ENCODE measurements at places on chromosomes 12 and 14.
A peak's percentile ranks its signal among the peaks of the same experiment; 100 is the strongest.

DNA sequence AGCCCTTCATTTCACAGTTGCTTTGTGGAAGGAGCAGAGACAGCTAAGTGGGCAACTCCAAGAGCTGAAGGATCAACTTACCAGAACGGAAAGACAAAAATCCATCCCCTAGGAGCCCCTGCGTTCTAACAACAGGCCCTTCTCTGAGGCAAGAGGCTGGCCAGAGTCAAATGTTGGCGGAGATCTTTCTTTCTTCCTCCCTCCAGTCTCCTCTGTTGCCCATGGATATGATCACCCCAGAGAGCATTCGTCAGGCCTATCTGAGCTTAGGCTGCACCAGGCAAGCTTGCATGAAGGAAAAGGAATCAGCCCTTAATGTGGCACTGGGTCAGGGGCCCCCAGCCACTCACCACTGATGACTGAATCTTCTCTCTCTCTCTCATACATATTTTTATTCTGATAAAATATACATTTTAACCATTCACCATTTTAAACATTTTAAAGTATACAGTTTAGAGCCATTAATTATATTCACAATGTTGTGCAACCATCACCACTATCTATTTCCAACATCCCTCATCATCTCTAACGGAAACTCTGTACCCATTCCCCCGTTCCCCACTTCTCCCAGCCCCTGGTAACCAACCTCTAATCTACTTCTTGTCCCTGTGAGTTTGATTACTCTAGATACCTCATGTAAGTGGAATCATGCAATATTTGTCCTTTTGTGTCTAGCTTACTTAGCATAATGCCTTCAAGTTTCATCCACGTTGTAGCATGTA is 52.9 kb upstream of the CCND2 start:
- DNase-seq: no peak

DNA sequence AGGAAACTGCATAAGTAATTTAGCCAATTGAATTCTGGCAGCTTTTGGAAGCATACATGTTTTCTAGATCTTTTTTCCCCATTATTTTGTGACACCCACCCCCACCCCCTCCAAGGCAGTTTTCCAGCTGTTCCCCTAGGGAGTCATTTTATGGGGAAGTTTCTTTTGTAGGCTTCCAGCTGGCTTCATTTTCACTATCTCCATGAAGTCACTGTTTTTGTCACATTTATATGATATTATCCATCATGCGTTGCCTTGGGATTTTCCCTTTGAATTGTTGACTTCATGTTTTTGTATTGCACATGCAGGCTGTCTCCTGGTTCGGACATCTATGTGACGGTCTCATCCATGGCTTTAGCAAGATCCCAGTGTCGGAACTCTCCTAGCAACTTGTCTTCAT is 233.6 kb upstream of the RGS6 start:
- DNase-seq: no peak

DNA sequence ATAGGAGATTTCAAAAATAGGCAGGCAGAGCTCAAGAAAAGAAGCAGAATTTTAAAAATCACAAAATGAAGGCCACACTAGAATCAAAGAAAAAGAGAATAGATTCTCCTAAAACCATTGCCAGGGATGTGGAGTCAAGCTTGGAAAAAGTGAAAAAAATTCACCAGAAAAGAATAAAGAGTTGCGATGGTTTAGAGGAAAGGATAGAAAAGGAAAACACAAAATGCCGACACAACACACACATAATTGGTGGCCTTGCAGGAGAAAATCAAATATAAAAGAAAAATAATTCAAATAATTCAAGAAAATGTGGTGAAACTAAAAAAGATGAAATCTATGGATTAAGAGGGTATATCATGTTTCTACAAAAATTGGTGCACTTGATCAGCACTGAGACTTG is 181.6 kb upstream of the C14orf180 start:
- no peak for DNase-seq

DNA sequence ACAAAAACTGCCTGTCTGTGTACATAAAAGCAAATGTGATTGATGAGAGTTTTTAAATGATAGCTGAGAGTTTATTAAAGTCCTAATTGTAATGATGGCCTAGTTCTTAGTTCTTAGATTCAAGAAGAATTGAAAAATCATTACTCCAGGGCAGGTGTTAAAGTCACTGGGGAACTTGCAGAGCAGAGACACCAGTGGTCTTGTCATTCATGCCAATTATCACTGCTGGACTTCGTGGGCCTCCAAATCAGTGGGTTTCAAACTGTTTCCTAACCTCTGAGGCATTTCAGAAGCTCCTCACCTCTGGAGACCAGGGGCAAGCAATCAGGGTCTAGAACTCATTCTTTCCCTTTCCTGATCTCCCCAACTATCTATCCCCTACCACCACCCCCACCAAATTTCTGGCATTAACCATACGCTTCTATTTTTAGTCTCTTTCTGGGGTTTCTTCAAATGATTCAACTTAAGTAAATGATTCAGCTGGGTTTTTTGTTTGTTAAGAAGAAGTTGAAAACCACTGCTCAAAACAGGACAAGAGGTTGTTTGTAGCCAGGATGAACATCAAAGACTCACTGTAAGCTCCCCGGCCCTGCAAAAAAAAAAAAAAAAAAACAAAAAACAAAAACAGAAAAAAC is 80.1 kb downstream of the CEP83 start:
- peak; percentile 5 for DNase-seq

GRCh38 chr14:31465111-31465510 is 7.8 kb upstream of the DTD2 start:
- peak; percentile 66 for DNase-seq

DNA sequence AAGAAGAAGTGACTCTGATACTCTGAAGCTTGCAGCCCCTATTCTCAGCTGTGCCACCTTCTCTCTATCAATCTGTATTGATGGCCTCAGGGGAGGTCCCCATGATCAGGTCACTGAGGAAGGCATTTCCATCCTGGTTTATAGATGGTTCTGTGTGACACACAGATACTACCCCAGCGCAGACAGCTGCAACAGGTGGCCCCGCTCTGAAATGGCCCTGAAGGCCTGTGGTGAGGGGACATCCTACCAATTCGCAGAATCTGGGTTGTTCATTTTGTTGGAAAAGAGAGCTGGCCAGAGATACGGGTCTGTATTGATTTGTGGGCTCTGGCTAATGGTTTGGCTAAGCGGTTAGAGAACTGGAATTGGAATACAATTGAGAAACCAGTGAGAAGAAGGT is 21.7 kb downstream of the DLK1 start:
- DNase-seq: no peak

GRCh38 chr12:39606712-39607423 is 12.7 kb downstream of the ABCD2 start:
- DNase-seq: no peak

DNA sequence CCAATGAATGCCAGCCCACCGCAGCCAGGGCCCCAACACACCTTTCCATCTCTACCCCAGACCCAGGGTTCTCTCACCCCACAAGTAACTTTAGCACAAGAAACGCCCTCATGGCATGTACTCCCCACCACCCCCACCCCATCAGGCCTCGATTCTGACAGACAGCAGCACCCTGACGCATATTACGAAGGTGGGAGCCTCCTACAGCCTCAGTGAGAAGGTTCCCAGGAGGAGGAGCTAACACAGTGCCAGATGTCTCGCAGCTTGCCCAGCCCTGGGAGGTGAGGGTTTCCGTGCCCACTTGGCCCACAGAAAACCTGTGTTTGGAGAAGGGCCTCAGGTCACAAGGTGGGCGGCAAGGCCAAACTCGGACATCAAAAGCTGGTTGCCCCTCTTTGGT is 32.4 kb downstream of the CCDC88C start:
- DNase-seq: no peak

DNA sequence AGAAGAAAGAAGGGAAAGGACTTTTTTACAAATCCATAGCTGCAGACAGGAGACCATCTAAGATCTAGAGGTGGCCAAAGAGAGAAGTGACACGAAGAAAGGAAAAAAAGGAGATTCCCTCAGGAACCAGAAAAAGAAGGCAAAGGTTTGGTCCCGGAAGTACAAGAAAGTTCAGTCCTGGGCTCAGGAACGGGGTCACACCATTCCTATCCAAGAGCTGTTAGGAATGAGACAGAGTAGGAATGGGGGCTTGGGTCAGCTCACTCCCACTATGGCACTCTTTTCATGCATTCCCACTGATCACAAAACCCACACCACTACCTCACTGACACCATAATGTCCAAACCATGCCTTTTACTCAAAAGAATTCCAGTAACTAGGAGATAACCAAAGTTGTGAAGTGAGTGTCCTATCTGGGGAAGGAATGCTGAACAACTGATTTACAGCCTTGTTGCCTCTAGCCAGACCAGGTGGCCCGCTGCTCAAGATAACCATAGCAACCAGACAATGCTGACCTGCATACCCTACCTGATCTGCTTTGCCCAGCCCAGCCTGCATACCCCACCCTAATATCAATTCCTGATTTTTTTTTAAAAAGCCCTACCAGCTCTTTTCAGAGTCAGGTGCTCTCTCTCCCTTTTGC is 8.4 kb downstream of the PPP2R3C start:
- no peak for DNase-seq

- DNase-seq: no peak
Observed at GRCh38 chr14:76867516-76868453, 41.6 kb downstream of the LRRC74A start.

DNA sequence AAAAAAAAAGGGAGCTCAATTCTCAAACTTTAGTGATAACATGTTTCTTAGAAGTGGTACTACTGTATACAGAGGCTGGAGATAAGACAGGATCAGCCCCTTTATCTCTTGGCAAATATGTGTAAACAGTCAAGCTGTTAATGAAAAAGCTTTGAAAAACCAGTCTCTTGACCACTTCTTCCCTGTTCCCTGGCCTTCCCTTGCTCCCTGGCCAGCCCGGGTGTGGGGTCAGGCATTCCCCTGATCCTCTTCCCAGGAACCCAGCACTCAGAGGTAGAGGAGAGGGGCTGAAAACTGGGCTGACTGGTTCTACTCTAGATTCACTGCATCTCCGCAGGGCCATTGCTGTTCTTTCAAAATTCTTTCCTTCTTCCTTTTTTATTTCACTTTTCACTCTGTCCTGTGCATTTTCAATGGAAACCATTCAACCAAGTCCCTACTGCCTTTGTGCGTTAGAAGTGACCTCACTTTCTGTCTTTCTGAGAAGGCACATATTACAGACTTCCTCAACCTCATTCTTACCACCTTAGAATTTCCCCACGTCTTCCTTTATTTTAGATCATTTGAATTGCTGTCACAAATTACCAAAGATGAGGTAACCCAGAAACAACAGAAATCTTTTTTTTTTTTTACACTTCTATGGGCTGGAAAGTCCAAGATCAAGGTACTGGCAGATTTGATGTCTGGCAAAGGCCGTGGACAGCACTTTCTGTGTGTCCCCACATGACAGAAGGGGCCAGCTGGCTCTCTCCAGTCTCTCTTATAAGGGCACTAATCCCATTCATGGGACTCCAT is 5.7 kb downstream of the GNG2 start:
- DNase-seq: no peak

DNA sequence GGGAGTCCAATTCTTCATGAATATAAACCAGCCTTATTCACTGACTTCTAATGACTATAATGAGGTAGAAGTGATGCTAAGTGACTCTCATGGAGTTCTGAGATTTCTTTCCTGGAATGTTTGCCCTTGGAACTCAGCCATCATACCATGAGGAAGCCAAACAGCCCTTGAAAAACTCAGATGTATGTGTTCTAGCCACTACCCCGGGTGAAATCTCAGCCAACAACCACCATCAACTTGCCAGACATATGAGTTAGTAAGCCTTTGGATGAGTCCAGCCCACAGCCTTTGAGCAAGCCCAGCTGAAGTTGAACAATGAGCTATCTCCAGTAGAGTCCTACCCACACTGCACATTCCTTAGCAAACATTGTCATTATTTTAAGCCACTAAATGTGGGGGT is 149.5 kb downstream of the SLC6A15 start:
- DNase-seq: peak; percentile 96

- peak; percentile 19 for DNase-seq
Observed at GRCh38 chr12:48001505-48002413, 2.5 kb downstream of the COL2A1 start.

DNA sequence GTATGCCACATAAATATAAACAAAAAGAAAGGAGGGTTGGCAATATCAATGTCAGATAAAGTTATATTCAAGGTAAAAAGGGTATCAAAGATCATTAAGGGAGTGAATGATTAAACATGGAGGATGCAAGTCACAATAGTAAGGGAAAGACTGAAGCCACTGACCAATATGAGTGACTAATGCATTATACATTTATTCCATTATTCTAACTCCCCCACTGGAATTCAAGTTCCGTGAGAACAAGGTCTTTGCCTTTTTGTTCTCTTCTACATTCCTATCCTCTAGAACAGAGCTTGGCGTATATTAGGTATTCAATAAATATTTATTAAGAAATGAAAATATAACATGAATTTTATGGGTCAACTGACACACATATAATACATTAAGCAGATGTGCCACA is 30.7 kb downstream of the MAP4K5 start:
- DNase-seq: peak; percentile 85

Measured in fibroblast of upper back skin (primary cell).